ENCODE measurements at places on chromosomes 12 and 14.

- peak; percentile 79 for DNase-seq
These were observed 5.7 kb downstream of the WNT5B start for GRCh38 chr12:1634590-1635191.

GRCh38 chr12:84124211-84124610 lies 788.4 kb downstream of the SLC6A15 start:
- DNase-seq: no peak

GRCh38 chr12:109671502-109671901 lies 42.1 kb upstream of the FAM222A start:
- no peak for DNase-seq

- no peak for DNase-seq
These were observed 232.5 kb downstream of the BCL11B start for GRCh38 chr14:99039331-99040041.

- no peak for DNase-seq
These were observed 144.6 kb downstream of the ETV6 start for GRCh38 chr12:11793921-11794710.

DNA sequence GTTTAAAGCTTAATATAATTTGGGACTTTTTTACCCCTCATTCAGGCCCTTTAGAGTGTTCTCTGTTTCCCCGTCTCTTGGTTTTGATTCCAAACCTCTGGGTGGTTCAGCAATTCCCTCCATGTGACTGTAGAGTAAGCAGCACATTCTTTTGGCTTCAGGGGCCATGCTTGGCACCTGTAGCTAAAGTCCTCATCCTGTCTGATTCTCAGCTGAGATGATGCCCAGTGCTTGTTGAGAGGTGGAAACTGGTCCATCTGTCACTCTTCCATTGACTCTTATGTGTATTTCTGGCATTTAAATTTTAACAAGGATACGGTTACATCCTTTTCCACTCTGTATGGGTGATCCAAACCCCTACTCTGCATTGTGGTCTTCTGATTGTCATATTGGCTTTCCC lies 127.1 kb downstream of the DIO2 start:
- DNase-seq: no peak

GRCh38 chr12:113246478-113247122 lies 25.3 kb downstream of the TPCN1 start:
- DNase-seq: peak; percentile 61

DNA sequence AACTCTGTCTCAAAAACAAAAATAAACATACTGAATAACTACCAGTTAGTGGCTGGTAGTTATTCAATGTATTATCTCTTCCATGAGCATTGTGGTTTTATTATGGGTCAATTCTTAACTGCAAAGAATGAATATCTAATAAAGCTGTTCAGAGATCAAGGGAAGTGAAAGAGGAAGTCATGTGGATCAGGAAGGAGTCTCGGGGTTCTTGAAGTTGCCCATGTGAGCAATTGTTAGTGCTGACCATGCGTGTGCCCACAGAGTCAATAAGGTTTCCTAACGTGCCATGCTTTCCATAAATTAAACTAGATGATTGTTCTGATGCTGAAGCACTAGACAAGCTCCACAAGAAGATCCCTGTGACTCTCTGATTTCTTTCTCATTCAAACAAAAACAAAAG lies 136.5 kb upstream of the CPSF6 start:
- DNase-seq: no peak

DNA sequence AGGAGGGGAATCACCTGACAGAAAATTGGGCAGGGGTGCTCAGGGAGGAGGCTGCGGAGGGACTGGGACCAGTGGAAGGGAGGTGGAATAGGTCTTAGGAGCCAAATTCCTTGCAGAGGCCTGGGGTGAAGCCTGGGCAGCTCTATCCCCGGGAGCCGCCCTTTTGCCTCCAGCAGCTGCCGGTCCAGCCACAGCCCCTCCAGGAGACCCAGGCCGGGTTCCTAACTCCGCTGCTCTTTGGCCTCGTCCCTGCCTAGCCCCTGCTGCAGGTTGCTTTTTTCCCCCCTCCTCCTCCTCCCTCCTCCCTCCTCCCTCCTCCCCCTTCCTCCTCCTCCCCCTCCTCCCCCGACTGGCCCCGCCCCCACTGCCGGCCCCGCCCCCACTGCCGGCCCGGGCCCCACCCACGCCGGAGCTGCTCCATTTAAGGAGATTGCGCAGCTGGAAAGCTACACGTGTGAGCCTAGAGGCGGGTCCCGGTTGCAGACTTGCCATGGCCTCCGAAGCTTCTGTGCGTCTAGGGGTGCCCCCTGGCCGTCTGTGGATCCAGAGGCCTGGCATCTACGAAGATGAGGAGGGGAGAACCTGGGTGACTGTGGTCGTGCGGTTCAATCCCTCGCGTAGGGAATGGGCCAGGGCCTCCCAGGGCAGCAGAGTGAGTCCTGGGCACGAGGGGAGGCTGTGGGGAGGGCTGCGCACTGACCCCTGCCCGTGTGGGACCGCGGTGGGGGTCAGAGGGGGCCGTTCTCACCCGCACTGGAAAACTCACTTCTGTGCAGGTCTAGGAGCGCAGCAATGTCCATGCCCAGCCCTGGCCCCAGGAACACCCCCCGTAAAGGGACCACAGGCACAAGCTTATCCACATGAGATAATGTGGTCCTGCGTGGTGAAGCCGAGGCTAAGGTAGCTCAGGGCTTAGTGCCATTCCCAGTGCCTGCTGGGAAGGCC lies at the start of gene TCL1B:
Gene TCL1B, plus strand, starts transcription at position 449 of the 945 bp plus-strand sequence. Its CDS starts 42 bp downstream, at position 491.
- no peak for DNase-seq

DNA sequence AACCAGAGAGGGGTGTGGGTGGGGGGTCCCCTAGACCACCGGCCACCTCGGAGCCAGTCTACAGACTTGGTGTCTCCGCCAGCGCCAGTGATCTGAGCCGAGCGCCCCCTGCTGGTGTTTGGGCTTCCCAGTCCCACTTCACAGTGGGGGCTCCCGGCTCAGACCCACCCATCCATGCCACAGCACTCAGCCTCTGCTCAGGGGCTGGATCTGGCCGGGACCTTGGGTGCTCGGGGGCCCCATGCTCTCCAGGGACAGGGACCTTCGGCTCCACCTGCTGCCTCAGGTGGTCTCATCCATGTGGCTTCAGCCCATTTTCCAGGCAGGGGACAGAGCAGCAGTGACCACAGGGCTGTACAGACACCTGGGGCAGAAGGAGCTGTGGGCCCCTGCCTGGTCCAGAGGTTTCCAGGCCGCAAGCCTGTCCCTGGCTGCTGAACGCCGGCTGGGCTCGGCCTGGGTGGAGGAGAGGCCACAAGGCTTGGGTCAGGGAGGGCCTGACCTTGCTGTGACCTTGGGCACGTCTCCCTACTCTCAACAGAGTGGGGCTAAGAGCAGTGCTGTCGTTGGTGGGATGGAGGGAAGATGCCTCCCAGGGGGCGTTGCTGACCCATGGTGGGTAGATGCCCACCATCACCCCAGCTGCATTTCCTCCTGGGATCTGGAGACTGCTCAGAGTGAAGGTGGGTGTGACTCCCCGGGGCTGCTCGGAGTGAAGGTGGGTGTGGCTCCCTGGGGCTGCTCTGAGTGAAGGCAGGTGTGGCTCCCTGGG lies 86.3 kb downstream of the KIF26A start:
- DNase-seq: no peak

DNA sequence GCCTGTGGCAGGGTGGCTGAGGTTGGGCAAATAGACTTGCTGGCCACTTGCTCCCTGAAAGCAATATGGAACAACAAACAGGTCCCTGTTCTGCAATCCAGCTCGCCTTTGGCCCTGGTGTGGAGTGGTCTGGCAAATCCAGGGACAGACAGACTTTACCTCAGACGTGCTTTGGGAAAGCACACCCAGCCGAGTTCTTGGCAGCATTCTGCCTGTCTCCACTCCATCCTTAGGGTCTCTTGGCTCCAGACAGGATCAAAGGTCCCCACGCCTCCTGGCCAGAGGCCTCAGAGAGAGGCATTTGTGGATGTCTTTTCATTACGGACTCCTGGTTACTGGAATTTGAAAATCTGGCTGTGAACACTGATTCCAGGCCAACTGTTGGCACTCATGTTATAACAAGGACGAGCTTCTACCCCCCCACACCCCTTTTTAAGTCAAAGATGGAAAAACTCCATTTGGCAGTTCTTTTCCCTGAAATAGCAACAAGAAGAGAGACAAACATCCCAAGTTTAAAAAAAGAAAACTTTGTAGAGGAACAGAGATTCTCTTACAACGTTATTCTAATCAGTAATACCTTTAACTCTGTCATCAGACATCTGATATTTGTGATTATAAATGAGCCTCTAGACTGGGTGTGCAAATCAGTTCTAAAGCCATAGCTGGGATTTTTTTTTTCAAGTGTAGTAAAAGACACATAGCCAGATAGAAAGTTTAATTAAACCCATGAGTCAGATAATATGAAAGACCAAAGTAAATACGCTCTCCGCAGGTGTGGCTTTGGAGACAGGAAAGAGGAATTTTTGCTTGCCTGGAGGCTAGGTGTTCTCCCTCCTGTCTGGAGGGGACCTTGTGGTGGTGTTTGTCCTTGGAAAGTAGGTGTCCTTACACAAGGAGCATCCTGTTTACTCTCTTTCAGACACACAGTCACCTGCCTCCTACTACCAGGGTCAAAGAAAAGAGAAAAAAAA lies 60.7 kb downstream of the GALNT8 start:
- no peak for DNase-seq

- DNase-seq: peak; percentile 91
These were observed 14.6 kb downstream of the RAPGEF3 start for GRCh38 chr12:47744005-47744651.

- DNase-seq: no peak
These were observed 40.9 kb upstream of the LHX5 start for GRCh38 chr12:113512568-113512967.

DNA sequence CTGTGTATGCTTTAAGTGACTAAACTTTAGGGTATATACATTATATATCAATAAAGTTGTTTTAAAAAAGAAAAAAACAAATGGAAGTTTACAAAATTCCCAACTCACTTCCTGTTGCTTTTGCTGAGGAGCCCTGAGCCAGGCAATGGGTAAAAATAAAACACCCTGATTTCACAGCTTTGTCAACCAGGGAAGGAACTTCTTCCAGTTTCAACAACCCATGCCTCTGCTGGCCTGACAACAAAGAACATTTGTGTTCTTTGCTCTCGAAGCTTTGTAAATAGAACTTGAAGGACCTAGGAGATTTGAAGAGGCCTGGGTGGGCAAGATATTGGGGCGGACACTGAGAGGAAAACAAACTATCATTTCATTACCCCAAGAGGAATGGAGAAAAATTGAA lies 141.2 kb upstream of the NOS1 start:
- DNase-seq: no peak

DNA sequence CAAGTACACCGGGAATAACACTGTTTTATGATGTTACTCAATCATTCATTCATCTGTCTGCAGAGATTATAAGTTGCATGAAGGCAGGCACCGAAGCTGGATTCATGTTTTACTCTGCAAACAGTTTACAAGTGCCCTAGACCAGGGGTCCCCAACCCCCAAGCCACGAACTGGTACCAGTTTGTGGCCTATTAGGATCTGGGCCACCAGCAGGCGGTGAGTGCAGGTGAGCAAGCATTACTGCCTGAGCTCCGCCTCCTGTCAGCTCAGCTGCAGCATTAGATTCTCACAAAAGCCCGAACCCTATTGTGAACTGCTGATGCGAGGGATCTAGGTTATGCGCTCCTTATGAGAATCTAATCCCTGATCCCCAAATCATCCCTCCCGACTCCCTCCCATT lies 38.1 kb upstream of the PLXNC1 start:
- DNase-seq: no peak

DNA sequence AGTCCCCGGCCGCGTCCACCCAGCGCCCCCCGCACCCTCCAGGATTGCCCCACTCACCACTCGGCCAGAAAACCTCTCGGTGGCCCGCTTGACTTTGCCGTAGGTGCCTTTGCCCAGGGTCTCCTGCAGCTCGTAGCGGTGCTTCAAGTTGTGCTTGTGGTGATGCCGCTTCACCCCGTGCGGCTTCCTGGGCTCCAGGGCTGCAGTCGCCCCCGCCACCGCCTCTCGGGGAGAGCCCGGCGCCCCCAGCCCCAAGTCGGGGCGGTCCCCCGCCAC lies 459 bp downstream of the NUAK1 start:
- peak; percentile 30 for DNase-seq

- DNase-seq: no peak
These were observed 793.7 kb downstream of the RPS29 start for GRCh38 chr14:48792376-48793024.

DNA sequence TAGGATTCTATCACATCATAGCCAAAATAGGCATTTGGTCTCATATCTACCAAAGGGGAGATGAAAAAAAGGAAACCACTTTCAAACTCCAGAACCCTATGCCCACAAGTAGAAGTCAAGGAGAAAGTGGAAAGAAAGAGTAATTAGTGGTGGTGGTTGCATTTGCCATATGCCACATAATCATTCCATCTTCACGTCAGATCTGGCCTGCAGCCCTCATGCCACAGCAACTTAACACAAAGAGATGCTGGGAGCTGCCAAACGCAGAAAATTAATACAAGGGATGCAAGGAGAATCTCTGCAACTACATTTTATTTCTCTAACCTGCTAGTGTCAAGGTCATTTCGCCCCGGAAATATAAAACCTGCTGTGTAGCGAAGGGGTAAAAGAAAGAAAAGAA lies 148.6 kb upstream of the FOXN3 start:
- no peak for DNase-seq

- DNase-seq: no peak
These were observed 307.6 kb upstream of the FLRT2 start for GRCh38 chr14:85222341-85222740.

DNA sequence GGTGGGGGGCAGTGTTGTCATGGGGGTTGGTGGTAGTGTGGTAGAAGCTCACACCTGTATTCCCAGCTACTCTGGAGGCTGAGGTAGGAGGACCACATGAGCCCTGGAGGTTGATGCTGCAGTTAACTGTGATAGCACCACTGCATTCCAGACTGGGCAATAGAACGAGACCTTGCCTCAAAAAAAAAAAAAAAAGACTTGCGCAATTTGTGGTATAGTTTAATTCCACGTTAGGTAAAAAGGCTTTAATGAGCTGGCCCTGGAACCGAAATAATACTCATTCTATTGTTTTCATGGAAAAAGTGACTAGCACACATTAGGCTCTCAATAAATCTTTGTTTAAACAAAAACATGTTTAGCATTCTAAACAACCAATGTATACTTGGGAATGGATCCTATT lies 25.4 kb upstream of the NAP1L1 start:
- no peak for DNase-seq

- no peak for DNase-seq
These were observed 196.9 kb upstream of the PWP1 start for GRCh38 chr12:107488666-107489065.

DNA sequence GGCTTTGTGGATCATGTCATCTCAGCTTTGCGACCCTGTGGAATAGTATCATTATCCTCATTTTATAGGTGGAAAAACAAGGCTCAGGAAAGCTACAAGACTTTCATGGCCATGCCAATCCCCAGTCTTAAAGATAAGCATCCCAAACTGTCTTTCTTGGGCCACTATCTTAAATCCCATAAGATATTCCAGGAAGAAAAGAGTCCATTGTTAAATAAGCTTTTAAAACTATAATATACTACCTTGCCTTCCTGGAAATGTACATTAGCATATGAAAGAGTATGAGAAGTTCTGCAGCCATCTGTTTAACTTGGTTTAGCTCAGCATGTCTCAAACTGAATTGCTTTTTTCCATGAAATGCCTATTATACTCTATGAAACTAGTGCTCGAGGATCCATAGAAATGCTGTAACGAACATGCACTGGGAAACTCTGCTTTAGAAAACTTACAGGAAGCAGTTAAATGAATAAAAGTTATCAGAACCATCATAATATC lies 77.1 kb downstream of the B4GALNT3 start:
- no peak for DNase-seq
